Right lung (tissue), 10 donors: ENCODE measurements at places on chromosomes 4 and X.
A peak's percentile ranks its signal among the peaks of the same experiment; 100 is the strongest.

GRCh38 chr4:26558166-26558895 lies 25.6 kb upstream of the TBC1D19 start:
- no peak for DNase-seq

DNA sequence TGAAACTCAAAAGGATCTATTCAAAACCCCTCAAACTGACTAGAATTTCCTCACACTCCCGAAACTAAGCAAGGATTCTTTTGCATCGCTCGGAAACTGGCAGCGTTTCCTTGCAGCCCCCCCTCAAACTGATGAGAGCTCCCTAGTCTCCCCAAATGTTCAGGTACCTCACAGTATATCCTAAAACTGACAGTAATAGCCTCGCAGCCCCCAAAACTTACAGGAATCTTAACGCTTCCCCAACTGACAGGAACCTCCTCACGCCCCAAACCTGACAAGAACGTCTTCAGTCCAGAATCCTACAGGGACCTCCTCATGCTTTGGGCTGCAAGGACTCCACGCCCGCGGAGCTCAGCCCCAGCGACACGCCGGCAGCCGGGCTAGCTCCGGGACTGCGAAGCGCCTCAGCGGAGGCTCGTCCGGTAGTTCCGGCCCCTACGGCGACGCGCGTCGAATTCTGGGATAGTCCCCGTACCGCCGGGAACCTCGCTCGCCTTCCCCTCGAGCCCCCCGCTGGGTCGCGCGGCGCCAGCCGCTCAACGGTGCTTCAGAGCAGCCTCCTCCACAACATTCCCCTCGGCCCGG lies 640 bp downstream of the PHF8 start:
- DNase-seq = no peak

DNA sequence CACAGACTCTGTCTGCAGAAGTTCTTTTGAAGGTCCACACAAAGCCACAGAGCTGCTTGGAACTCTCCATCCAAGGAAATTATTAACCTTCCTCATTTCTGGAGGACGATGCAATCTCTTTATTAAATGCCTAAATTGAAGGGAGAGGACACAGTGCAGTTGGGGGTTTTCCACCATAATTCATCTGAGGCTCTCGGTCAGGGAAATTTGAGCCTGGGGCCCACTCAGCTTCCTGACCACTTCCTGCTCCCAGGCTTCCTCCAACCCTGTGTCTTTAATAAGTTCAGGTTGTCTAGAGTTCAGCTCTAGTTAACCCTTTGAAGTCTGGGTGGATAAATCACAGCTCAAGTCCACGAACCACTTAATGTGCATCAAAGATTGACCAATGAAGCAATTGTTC lies 58.5 kb downstream of the PRPS1 start:
- DNase-seq = no peak

DNA sequence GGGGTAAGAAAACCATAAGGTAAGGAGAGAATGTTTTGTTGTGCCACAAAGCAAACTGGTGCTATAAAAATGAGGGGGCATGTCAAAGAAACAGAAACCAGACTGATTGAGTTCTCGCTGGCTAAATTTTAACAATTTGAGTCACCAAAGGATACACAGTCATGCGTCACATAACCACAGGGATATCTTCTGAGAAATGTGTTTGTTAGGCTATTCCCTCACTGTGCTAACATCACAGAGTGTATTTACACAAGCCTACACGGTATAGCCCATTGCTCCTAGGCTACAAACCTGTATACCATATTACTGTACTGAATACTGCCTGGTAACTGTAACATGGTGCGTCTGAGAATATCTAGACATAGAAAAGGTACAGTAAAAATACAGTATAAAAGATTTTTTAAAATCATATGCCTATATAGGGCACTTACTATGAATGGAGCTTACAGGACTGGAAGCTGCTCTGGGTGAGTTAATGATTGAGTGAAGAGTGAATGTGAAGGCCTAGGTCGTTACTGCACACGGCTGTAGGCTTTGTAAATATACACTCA lies 50.1 kb downstream of the FBXW7 start:
- peak; percentile 10 for DNase-seq

DNA sequence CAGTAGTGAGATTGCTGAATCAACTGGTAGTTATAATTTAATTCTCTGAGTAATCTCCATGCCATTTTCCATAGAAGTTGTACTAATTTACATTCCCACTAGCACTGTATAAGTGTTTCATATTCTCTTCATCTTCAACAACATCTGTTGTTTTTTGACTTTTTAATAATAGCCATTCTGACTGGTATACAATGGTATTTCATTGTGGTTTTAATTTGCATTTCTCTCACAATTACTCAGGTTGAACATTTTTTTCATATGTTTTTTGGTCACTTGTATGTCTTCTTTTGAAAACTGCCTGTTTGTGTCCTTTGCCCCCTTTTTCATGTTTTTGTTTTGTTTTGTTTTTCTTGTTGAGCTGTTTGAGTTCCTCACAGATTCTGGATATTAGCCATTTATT lies 880.2 kb downstream of the RAPGEF2 start:
- DNase-seq = no peak

GRCh38 chr4:82560853-82561785 lies 669 bp downstream of the TMEM150C start:
- DNase-seq = no peak

DNA sequence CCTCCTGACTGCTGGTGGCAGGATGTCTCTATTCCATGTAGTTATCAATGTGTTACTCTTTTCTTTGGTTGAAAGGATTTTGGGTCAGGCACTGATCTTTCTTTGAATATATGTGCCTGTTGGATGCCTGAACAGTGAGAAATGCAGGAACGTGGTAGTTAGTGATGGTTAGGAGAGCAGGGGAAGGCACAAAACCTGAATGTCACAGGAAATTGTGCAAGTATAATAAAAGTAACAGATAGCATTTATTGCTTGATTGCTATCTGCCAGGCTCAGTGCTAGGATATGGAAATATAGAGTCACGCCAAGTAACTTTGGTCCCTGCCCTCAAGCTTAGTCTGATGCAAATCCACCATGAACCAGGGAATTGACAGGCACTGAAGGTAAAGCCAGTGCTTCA lies 219.8 kb upstream of the FAT1 start:
- DNase-seq = no peak

- no peak for DNase-seq
These were observed 11.6 kb downstream of the JAKMIP1 start for GRCh38 chr4:6188687-6189305.
